ENCODE measurements at places on chromosomes 2 and 18. TPM values are rescaled to one million over a fixed set of nuclear protein-coding genes. Genes with fewer than 3 reads are reported as not detected.

- DNase-seq, result peak; percentile 43
Observed at GRCh38 chr2:240986787-240987411, 11.5 kb upstream of the SNED1 start.

- peak; percentile 23 for DNase-seq
Observed at GRCh38 chr18:22417496-22418188, at the start of gene CTAGE1. CTAGE1 (minus strand) TSS chr18:22417915; CDS start chr18:22417811, 104 bp downstream.

DNA sequence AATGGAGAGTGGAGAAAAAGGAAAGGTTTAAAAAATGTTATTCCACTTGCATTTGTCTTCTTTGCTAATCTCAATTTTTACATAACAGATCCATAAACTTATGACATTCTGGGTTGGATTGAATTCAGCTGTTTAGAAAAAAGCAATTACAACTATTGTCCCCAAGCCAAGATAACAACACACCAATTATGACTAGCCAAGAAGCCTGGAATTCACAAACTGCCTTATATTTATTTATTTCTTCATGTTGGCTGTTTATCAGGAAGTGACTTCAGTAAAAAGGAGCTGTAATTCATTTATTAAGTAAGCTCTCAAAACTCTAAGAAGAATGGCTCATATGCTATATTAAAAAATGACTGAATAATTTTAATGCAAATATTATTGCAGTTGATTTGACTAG, 137.4 kb downstream of the CALCRL start:
- DNase-seq, result no peak

GRCh38 chr18:32974421-32975162, 201.8 kb upstream of the KLHL14 start:
- DNase-seq, result no peak

- DNase-seq, result no peak
Observed at GRCh38 chr2:119385466-119385865, 18.7 kb downstream of the DBI start.

DNA sequence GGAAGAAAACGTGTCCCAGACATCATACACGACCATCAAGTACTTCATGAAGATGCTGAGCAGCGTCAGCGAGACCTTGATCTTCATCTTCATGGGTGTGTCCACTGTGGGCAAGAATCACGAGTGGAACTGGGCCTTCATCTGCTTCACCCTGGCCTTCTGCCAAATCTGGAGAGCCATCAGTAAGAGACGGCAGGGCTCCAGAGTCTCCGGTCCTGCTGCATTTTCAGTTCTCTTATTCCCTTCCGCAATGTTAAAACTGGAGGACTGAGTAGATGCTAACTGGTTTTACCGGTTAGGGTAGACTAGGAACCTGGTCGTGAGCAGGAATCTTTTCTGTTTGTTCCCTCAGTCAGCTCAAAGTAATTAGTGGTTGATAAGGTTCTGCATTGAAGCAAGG, 32.3 kb downstream of the SLC9A4 start:
- DNase-seq, result no peak

DNA sequence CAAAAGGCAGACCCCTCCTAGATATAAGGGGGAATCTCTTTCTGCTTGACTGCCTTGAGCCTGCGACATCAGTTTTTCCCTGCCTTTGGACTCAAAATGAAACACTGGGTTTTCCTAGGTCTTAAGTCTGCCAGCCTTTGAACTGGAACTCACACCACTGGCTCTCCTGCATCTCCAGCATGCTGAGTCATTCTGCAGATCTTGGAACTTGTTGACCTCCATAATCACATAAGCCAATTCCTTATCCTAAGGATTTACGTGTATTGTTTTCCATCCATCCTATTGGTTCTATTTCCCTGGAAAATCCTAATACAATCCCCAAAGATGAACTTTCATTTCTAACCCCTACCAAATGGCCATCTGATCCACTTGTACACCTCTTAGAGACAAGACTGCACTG, 88.0 kb downstream of the AFF3 start:
- DNase-seq, result no peak

- DNase-seq, result no peak
Observed at GRCh38 chr2:146659976-146660375, 1184.9 kb upstream of the ACVR2A start.

GRCh38 chr2:201057087-201057521, 14.4 kb downstream of the HYCC2 start:
- no peak for DNase-seq

DNA sequence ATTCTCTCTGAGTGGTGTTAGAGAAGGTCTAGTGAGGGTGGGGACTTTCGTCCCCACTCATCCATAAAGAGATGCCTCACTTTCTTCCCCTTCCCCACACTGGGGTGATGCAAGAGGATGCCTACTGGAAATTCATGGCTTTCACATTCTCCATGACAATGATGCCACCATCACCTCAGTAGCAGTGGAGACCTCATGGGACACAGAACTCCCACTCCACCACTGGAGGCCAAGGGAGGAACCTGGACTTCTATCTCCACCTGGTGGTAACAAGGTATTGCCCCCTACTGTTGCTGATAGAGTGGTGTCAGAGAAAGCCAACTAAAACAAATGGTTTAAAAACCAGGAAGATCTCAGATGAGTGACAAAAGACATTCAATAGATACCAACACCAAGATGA, 110.9 kb downstream of the INHBB start:
- peak; percentile 52 for DNase-seq

GRCh38 chr2:147623328-147623727, 221.5 kb upstream of the ACVR2A start:
- no peak for DNase-seq

Gene NETO1
- 3.0 TPM for polyA plus RNA-seq

Gene MFSD2B
- 0.33 TPM for polyA plus RNA-seq

Measured in H1 (cell line).